ENCODE measurements at places on chromosomes 2 and 18.

DNA sequence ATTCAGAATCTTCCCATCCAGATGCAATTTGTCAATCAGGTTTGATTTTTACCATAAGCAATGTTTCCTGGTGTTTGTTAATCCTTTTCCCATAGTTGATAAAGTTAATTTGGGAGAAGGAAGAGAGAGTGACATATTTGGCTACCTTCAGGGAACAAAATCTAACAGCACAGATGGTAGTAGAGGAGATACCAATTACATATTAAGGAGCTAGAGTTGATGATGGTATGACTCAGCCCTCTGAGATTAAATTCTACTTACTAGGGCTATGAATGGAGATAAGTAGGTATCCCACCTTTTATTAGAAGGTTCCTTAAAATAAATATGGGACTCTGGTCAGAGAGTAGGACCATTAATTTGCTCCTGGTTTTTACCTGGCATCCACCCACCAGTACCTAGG is 139.7 kb downstream of the EHBP1 start:
- DNase-seq = no peak

GRCh38 chr18:490024-490366 is 10.5 kb downstream of the COLEC12 start:
- DNase-seq = no peak

GRCh38 chr2:18644115-18644462 is 54.7 kb upstream of the NT5C1B start:
- no peak for DNase-seq

DNA sequence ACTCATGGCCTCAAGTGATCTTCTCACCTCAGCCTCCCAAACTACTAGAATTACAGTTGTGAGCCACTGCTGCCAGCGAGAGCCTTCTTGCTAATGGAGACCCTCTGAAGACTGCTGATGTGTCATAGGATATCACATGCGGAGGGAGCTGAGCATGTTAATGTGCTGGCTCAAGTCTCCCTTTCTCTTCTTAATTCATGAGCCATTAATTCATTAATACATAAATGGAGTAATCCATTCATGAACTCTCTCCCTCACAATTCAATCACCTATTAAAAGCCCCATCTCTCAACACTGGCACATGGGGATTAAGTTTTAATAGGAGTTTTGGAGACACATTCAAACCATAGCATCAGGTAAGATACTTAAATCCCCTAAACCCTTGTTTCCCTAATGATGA is 54.8 kb downstream of the SYT4 start:
- DNase-seq = no peak

- no peak for DNase-seq
Measured at GRCh38 chr2:119683074-119683712, 4.2 kb downstream of the TMEM177 start.

Data from SW480 (cell line).